ENCODE measurements at places on chromosomes 11 and 22.

DNA sequence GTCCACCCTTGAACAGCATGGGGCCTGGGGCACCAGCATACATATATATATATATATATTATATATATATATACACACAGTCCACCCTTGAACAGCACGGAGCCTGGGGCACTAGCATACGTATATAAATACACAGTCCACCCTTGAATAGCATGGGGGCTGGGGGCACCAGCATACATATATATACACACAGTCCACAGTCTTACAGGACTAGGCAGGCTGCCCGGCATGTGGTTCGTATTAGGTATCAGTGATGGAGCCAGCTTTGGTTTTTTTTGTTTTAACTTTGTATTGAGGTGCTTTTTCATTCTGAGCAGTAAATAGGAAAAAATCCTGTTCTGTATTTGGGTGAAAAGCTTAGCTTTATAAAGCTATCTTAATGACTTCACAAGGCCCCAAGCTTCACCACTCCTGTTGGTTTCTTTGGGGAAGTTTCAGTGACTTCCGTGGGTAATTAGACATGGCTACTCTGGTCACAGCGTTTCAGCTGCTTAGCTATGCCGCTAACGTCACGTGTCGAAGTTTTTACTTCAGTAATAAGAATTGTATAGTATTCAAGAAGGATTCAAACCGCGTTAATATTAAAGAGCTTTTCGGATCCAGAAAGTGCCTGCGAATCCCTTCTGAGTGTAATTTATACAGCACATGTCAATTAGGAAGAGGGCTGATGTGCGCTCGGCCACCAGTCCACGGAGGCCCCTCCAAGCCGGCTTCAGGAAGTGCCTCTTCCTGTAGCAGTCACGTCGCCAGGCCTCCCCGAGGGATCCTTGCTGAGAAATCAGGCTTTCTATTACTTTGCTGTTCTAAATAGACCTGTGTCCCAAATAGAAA, 179.7 kb downstream of the TBC1D22A start:
- no peak for DNase-seq

- no peak for DNase-seq
Observed at GRCh38 chr22:29623553-29624169, 20.2 kb downstream of the NF2 start.

- no peak for DNase-seq
Observed at GRCh38 chr11:106763501-106763900, 254.8 kb downstream of the GUCY1A2 start.

- no peak for DNase-seq
Observed at GRCh38 chr22:30167734-30168133, 78.8 kb downstream of the LIF start.

GRCh38 chr11:58652726-58653280, 30.3 kb downstream of the CNTF start:
- DNase-seq, result no peak

GRCh38 chr11:129999407-129999806, 3.2 kb downstream of the PRDM10 start:
- DNase-seq, result no peak

GRCh38 chr22:44941207-44941606, 68.6 kb downstream of the PHF21B start:
- DNase-seq, result no peak

DNA sequence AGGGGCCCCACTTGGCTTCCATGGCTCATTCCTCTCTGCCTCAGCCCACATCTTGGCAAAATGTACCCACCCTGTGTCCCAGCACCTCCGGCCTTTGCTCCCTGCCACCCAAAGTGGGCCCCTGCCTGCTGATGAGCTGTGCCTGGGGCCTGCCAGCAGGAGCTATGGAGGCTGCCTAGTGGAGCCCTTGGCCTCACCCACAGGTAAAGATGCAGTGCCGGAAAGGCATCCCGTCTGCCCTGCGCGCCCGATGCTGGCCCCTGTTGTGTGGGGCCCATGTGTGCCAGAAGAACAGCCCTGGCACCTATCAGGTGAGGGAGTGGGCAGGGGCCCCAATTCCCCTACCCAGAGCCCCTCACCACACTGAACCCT, 1.3 kb downstream of the TBC1D10C start:
- no peak for DNase-seq

- DNase-seq, result no peak
Observed at GRCh38 chr11:75924966-75925784, 110.2 kb downstream of the UVRAG start.

GRCh38 chr11:10727146-10727851, 23.7 kb upstream of the CTR9 start:
- no peak for DNase-seq

- DNase-seq, result no peak
Observed at GRCh38 chr11:113949891-113950290, 25.0 kb upstream of the HTR3A start.

- no peak for DNase-seq
Observed at GRCh38 chr22:35688913-35689675, 28.6 kb upstream of the APOL5 start.

- DNase-seq, result no peak
Observed at GRCh38 chr11:121892863-121893262, 223.2 kb downstream of the BLID start.

- DNase-seq, result no peak
Observed at GRCh38 chr22:21054714-21055563, 9.2 kb downstream of the LRRC74B start.

DNA sequence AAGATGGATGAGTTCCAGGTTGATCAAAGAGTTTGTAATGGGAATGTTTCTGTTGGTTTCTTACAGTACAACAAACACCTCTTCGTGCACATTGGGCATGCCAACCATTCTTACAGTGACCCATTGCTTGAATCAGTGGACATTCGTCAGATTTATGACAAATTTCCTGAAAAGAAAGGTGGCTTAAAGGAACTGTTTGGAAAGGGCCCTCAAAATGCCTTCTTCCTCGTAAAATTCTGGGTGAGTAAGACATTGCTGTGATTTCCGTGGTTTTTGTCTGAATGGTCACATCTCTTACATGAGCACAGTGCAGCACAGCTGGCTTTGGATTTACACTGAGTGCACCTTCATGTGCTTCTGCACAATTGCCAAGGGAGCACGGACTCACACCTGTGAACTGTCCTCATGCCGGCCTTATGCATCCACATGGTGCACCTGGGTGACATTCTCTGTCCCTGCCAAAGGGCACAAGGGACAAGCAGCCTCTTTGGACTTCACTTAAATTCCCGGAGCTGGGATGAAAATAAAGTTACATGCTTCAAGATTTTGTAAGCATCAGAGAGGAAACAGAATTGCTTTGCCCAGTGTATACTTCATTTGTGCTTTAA, 107.1 kb upstream of the RASSF10 start:
- no peak for DNase-seq

- no peak for DNase-seq
Observed at GRCh38 chr11:81673001-81673400, 1060.7 kb downstream of the FAM181B start.

DNA sequence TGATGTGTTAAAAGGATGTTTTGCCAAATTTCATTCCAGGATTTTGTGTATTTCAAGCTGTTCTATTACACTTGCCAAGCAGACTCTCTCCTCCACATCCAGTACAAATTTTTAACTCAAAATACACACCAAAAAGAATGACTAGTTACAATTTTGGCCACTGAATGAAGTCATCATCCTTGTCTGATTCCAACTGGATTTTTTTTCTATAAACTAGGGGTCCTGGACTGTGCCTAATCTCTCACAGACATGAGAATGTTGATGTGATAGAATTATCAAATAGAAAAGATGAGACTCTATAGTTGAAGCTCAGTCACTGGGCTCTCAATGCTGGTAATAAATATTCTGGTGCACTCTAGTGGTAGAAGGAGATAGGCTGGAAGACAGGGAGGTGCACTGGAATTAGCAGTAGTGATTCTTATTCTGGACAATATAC, 85.8 kb downstream of the FANCF start:
- DNase-seq, result no peak

DNA sequence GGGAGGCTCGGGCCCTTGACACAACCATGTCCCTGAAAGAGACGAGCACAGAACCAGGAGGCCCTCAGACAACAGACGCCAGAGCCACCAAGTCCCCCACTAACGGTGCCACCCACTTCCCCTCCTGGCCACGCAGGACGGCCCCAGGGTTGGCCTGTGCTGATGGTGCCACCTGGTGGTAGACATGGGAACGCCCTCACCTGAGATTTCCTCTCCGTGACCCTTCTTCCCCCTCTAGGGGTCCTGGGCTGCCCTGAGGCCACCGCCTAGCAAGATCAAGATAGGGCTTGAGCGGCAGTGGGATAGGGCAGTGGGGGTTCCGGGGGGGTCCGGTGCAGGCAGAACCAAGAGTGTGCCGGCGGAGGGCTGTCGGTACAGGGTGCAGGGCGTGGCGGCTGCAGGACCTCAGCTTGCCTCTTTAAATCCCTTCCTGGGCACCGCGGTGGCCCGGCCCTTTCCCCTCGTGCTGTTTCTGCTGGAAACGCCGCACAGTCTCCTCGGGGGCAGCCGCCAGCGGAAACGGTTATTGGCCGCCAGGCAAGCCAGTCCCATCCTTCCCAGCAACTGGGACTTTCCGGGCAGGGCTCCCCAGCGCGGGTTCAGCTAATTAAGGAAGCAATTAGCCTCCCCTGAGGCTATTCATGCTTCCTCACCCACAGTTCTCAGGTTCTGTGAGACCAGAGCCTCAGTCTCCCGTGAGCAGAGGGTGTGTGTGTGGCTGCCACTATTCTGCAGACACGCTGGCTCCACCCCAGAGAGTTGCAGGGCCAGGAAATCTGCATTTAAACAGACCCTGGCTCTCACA, 5.5 kb upstream of the NFAM1 start:
- DNase-seq, result peak; percentile 80

GRCh38 chr11:106503901-106504300, 426.4 kb downstream of the AASDHPPT start:
- DNase-seq, result no peak

DNA sequence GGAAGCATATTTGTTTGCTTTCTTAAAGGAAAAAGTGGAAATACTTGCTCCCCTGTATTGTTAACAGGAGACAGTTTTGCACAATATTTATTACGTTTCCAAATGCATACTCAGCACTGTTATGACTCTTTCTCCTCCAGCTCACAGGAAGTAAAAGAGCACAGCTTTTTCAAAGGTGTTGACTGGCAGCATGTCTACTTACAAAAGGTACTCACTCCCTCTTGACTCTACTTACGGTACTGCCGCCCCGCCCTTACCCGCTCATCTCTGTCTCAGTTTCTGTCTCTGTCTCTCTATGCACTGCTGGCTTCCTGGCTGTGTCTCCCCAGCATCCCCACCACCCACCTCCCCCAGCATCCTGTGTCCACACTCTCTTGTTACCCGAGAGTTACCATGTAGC, 32.2 kb upstream of the MYO18B start:
- DNase-seq, result no peak

- DNase-seq, result no peak
Observed at GRCh38 chr11:116535994-116536393, 236.8 kb downstream of the BUD13 start.

DNA sequence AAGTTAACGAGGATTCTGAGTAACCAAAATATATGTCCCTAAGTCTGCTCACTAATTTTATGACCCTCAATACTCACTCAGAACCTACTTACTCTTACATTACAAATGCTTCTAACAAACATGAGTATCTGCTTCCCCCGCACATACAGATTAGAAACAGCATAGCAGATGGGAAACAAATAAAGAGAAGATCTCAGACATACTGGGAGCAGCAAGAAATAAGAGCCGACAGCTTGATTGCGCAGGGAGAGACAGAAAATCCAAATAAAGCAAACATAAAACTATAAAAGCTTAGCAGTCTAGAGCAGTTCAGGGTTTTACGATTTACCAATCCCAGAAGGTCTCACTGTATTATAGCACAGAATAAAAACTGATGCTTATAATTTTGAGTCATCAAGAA, 89.1 kb upstream of the DBX1 start:
- DNase-seq, result no peak

DNA sequence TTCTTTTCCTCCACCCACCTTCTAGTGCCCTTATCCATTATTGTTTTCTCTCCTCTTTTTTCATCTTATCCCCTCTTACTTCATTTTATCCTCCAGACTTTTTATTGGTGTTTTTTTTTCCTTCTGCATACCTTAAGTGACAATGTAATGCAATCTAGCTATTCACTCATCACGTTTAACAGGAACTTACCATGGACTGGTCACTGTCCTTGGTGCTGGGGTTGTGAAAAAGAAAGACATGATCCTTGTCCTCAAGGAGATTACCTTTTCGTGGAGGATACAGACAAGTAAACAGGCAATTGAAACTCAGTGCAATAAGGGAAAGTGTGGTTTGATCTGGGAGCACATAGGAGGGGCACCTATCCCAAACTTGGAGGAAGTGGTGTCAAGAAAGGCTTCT, 20.7 kb downstream of the SYT9 start:
- no peak for DNase-seq

GRCh38 chr22:32536352-32536751, 61.7 kb downstream of the FBXO7 start:
- no peak for DNase-seq

DNA sequence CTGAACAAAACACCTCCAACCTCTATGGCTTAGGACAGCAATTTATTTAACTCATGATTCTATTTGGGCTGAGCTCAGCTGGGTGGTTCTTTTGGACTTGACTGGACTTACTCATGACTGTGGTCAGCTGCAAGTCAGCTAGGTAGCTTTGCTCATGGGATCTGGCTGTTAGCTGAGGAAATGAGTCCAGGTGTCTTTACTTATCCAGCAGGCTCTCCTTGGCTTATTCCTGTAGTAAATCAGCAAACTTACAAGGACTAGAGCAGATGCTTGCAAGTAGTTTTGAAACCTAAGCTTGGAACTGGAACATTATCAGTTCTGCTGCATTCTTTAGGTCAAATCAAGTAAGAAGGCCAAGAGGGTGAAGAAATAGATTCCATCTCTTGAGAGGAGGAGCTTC, 8.0 kb upstream of the HIKESHI start:
- DNase-seq, result no peak

GRCh38 chr22:24137595-24137994, 43.7 kb upstream of the SUSD2 start:
- no peak for DNase-seq

- no peak for DNase-seq
Observed at GRCh38 chr11:11722246-11722645, 100.4 kb upstream of the GALNT18 start.

DNA sequence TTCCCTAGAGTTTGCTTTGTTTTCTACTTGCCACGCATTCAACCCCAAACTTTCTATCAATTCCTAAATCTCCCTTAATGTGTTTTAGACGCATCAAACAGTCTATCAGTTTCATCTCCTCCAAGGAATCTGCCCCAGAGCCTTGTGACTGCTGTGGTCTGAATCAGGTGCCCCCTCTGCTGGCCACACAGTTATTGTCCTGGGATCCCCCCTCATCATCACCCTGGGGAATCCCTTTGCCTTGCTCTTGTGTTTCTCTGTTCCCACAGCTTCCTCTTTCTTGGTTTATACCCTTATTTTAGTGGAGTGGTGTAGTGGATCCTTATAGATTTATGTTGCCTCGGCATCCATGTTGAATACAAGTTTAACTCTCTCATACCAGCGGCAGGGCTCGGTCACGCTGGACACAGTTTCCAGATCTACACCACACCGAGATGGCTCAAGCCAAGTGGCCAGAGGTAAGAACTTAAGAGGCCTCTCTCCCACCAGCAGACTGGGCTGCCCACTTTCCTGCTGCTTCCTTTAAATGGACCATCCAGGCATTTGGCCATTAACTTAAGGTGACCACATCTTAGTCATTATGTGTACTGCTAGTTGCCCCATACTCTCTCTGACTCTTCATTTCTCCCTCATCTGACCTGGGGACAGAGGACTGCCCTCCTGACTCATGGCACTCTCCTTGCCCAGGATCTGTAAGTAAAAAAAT, 8.2 kb downstream of the UPB1 start:
- DNase-seq, result peak; percentile 37

- DNase-seq, result no peak
Observed at GRCh38 chr11:134098566-134099184, 29.8 kb downstream of the JAM3 start.
